ENCODE measurements at places on chromosomes 13 and 19.

- DNase-seq, result no peak
Measured at GRCh38 chr13:105345730-105346129, 1189.7 kb downstream of the EFNB2 start.

GRCh38 chr13:95335667-95336066 lies 34.4 kb upstream of the ABCC4 start:
- no peak for DNase-seq

DNA sequence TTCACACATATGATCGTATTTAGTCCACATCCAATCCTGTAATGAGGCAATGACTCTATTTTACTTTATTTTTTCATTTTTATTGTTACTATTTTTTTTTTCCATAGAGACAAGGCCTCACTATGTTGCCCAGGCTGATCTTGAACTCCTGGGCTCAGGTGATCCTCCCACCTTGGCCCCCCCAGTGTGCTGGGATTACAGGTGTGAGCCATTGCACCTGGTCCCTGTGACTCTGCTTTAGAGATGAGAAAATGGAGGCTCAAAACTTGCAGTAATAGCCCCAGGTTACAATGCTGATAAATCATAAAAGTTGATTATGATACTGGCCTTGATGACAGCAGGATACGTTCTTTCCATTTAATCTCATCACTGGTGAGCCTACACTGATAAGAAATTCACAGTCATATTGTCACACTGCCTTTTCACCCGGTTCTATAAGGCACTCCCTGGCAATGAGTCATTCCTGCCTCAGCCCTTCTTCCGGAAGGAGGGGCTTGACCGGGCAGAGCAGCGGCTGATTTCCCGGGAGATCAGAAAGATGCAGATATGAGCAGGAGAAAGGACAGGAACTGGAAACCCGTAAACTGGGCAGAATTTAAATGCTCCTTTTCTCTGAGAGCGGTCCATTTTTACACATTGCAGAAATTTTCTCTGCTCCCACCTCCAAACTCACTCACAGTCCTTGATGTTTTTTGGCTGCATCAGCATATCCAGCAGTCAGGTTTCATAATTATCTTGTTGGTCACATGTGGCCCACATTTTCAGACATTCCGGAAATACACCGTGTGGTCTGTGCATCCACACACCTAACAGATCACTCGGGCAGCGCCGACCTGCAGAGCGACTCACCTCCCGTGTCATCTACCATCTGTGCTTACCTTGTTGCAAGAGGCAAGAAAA lies 616.4 kb downstream of the EFNB2 start:
- no peak for DNase-seq

- DNase-seq, result no peak
Measured at GRCh38 chr13:46894568-46894967, 2.3 kb downstream of the HTR2A start.

DNA sequence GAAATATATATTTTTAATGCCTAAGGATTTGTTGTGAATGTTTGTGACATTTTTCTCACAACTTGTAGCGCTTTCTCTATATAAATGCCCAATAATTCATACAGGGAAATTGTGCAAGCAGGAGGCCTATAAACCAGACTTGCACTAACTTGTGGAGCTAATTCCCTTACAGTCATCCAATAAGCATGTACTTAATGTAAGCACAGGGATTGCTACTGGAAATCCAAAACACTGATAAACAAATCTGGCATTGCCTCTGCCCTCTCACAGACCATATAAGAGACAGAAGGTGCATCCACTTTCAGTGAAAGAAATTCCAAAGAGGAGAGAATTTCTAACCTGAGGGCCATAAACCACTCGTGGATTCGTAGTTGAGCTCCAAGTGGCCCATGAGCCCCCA lies 518.8 kb downstream of the MYO16 start:
- DNase-seq, result no peak

DNA sequence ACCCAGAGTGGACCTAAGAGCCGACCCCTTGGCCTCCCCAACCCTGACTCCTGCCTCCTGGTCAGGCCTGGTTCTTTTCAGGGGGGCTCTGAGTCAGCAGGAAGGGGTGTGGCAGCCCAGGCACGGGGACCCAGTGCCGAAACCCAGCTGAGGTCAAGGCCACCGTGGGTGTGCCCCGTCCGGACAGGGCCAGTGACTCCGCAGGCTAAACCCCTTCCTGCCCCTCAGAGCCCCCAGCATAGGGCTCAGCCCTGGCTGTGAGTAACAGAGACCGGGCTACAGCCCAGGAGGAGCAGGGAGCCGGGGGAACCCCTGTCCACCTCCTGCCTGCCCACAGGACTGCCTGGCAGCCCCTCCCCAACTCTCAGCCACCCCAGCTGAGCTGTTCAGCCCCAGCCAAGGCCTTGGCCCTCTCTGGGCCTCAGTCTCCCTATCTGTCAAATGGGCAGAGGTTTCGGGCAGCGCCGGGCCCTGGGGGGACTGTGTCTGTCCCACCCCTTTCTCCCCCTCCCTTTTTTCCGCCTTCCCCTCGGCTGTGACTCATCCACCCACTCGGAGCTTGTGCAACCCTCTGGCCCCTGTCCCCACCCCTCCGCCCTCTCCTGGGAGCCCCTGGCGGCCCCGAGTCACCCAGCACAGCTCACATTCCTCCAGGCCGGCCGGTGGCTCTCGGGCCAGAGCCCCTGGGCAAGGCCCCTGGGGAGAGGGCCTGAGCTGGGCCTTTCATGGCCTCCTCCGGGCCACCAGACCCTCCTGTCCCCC lies 8.6 kb downstream of the ZBTB7A start:
- DNase-seq, result no peak

GRCh38 chr19:7124782-7125181 lies 55.3 kb downstream of the ZNF557 start:
- DNase-seq, result no peak

DNA sequence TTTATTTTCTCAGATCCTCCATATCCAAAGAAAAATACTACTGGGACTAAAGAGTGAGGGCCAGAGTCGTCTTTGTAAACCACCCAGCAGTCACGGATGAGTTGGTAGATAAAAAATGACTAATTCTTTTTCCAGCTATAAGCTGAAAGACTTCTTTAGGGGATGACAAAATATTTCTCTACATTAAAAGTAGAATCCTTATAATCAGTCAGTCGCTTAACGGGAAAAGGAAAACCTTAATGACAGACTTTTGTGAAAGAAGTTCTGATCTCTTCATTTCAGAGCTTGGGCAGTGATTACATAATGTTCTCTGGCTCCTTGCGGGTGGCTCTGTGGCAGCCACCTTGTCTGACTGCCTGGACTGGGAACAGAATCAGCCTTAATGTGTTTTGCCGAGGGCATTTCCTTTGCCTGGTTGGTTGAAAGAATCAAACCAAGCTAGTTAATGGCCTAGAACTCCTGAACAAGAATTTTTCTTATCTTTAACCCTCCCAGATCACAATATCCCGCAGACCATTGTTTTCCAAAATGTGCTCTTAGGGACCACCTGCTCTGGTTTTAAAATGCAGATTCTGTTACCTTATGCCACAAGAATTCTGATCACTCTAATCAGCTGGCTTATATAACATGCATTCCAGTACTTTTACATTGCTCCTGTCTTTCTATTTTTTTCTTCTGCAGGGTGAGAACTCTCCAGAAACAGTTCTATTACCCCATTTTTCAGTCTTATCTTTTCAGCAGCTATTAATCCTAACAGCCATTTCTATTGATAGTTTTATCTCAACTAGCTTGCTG lies 2.5 kb downstream of the ITM2B start:
- no peak for DNase-seq

- no peak for DNase-seq
Measured at GRCh38 chr19:46674416-46675178, 13.6 kb upstream of the DACT3 start.

DNA sequence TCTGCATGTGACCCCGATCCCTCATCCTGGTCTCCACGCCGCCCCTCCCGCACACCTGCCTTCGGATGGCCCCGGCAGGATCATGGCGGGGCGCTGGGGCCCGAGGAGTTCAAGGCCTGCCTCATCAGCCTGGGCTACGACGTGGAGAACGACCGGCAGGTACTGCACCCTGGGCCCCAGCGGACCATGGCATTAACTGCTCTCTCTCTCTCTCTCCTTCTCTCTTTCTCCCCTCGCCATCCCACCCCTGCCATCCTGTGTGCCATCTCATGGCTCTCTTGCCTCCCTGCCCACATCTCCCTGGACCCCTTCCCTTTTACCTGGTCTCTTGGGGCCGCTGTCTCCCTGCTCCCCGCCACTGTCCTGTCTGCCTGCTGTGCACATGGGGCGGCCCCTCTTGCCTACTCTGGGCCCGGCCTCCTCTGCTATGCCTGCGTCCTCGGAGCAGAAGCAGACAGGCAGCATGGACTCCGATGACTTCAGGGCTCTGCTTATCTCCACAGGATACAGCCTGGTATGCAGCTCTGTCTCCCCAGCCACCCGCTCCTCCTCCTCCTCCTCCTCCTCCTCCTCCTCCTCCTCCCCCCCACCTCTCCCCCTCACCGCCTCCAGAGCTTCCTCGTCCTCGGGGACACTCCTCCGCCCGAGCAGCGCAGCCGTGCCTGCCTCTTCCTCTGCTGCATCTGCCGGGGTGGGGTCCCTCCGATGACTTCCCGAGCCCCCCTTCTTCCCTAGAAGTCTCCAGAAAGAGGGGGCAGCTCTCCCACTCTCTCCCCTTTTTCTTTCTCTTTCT lies 16.2 kb downstream of the CAPN12 start:
- no peak for DNase-seq
